ENCODE measurements at places on chromosomes 7 and 10.

DNA sequence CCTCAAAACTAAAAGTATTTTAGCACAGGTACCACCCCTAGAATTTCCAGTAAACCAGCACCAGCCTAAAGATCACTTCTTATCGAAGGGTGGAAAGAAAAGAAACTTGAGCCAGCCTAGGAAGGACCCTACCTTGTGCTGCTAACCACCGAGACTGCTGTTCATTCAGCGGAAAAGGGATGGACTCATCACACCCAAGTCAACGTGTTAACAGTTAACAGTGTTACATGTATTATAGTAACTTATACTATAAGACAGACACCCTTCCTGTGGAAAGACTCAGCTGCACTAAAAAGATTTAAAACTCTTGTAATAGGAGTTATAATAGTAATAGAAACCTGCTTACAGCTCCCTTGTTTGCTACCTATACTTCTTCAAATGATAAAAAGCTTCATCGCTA, 39.8 kb downstream of the MINDY4 start:
- DNase-seq, result no peak

- no peak for DNase-seq
These were observed 89.0 kb upstream of the PRPS1L1 start for GRCh38 chr7:18116661-18117060.

GRCh38 chr7:90596671-90597562, 796 bp downstream of the CDK14 start:
- no peak for DNase-seq

GRCh38 chr7:33339074-33339790, 209.9 kb downstream of the BBS9 start:
- peak; percentile 16 for DNase-seq

DNA sequence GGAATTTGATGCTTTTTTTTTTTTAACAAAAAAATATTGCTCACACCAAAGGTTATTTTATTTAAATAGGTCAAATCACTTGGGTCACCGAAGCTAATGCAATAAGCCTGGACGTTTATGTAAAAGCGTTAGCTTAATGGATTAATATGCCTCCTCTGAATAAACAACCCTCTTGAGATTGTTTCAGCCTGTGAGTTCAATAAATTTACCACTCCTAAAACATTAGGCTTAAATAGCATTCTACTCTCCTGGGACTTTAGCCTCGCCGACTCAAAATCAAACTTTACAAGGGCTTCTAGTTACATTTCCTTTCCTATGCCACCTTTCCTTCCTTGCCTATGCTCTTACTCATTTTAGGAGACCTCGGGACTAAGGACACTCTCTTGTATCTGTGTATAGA, 79.3 kb downstream of the DNAJB9 start:
- no peak for DNase-seq

DNA sequence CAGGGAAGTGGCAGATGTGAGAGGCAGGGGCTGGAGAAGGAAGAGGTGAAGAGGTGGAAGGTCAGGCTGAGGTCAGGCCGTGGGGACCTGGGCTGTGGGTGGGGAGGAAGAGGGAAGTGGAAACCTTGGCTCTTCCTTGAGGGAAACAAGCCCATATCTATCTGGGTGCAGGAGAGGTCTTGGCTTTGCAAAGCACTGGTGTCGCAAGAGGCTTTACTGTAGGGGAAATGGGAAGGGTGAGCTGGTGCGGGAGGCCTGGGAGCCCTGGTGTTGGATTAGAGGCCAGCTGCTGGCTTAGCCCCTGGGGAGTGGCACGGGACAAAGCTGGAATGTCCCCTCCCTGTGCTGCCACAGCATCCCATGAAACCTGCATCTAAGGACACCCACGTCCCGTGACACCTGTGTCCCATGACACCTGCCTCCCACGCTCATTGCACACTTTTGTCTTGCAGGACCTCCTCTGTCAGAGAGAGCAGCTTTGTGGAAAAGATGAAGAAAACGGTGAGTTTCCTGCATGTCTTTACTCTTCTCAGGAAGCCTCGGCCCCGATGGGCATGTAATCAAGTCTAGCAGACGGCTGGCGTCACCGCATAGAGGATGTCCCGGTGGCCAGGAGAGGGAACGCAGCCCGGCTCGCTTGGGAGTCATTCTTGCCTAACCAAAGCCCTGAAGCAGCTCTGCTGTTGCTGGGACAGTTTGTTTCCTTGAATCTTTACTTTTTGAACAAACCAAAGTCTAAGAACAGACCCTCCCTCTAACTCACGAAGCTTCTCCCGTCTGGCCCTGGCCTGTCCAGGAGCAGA, 22.2 kb downstream of the TMEM120A start:
- DNase-seq, result peak; percentile 94

DNA sequence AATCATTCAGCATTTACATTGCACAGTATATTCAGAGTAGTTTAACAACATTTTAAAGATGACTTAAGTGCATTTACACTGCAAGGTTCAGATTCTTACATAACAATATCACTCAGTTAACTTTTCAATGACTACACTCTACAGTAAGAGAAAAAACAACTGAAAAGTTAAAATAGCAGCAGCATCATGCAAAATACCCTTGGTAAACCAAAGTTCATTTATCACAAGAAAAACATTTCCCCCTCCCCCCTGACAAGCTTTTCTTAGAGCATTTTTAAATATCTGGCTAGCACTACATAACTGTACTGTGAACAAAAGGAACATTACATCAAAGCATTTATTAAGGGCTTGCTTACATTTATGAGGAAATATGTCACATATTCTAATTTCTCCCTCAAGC, 179.5 kb upstream of the HGF start:
- DNase-seq, result no peak

GRCh38 chr10:131573256-131573655, 261.7 kb upstream of the TCERG1L start:
- no peak for DNase-seq

GRCh38 chr7:22551768-22552513, 52.0 kb upstream of the STEAP1B start:
- DNase-seq, result no peak

GRCh38 chr7:112869111-112869774, 79.0 kb upstream of the TMEM168 start:
- DNase-seq, result no peak

- DNase-seq, result no peak
These were observed 428.7 kb upstream of the AKR1E2 start for GRCh38 chr10:4397337-4397736.

DNA sequence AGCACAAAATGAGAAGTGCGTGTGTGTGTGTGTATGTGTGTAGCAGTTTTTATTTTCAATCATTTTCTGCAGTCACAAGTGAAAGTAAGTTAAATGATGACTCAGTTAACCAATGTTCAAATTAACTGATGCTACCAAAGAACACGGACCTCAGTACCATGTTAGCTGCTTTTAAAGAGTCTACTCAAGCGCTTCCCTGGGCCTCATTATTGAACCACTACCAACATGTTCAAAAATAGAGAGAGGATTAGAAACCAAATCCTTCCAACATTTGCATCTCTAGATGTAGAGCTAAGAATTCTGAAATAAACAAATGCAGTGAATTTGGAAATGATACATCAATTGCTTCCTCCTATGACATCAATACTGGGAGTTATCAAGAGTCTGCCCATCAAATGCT, at the start of gene TAS2R39:
TAS2R39 (plus strand) TSS at position 396 of the 400 bp plus-strand sequence; CDS start at position 396, 0 bp downstream.
- no peak for DNase-seq

DNA sequence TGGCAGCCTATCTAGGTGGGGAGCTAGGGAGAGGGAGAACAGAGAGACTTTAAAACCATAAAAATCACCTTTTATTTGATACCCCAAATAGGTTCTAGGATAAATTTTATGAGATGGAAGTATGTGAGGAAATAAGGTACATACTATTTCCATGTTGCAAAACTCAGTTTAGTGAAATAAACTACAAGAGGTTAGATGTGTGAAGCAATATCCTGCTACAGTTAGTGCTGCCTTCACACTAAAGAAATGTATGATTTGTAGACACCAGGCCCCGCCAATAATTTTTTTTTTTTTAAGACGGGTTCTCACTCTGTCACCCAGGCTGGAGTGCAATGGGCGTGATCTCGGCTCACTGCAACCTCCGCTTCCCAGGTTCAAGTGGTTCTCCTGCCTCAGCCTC, 34.4 kb upstream of the RSBN1L start:
- no peak for DNase-seq

DNA sequence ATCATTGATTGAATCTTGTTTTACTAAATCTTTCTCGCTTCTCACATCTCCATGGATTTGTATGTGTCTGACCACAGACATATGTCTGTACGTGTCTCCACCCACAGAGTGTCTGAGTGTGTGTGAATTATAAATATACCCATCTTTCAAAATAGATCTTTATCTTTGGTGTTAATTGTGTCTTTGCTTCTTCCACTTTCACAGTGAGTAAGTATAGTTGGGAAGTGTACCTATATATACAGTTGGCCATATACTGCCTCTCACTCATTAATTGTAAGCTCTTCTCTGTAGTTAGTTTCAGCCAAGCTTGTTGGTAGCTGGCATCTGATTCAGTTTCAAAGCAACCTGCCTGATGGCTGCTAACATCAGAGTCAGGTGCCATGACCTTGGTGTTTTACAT, 18.4 kb downstream of the EEPD1 start:
- no peak for DNase-seq

DNA sequence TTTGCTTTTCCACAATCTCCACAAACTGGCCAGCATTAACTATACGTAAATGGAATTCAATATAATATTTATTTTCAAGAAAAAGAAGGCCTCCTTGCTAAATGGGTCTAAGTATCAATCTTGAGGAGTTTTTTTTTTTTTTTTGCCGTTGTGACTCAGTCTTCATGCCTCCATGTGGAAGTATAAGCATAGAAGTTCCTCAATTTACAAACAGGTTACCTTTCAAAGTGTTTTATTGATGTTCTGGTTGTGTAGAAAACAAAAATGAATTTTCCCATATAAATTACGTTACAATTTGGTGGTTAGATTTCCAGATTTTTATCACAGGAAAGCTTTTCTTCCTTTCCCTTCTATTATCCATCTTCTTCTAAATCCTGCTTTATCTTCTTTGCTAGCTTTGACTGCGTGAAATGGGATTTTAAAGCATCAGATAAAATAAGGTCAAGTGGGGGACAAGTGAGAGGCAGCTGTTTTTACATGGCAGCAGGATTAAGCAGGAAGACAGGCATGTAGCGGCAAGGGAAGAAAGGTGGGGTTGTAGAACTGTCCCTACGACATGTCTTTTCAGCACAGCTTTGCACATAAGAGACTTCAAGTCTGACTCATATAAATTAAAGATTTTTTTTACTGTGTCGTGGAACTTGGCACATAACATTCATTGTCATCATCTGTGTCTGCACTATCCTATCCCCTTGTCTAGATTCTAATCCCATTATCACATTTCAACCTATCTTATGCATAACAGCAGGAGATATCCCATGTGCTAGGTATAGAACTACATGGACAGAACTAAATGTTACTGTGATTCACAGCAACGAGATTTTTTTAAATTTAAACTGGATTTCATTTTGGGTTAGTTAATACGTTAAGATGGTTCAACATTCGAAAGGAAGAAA, 135.3 kb upstream of the FAM3C start:
- DNase-seq, result no peak

- DNase-seq, result no peak
These were observed 2.4 kb downstream of the H2AZ2 start for GRCh38 chr7:44845451-44845850.

DNA sequence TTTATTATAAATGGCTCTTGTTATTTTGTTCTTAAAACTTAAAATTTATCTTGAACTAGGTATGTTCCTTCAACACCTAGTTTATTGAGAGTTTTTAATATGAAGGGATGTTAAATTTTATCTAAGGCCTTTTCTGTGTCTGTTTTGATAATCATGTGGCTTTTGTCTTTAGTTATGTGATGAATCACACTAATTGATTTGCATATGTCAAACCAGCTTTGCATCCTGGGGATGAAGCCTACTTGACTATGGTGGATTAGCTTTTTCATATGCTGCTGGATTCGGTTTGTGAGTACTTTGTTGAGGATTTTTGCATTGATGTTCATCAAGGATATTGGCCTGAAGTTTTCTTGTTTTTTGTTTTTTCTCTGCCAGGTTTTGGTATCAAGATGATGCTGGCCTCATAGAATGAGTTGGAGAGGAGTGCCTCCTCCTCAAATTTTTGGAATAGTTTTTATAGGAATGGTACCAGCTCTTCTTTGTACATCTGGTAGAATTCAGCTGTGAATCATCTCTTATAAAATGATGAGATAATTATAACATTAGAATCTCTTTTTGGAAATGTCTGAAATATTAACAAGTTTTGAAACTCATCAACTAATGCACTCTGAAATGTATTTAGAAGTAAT, 78.7 kb upstream of the AGR3 start:
- DNase-seq, result no peak

GRCh38 chr7:123198111-123198510, 1.7 kb downstream of the SLC13A1 start:
- no peak for DNase-seq

DNA sequence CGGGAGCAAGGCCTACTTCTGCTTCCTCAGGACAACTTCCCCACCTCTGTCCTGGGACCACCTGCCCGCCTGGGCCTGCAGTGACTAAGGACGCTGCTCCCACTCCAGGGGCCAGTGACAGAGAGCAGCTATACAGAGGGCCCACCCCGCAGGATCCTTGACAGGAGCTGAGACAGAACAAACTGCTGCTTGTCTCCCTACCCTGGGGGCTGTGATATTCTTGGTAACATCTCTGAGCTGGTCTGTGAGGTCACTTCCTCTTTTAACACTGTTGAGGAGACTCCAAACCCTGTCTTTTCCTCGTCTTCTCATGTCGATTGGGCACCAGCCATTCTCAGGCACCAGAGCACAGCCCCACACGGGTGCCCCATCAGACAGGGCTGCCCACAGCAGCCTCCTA, 6.9 kb upstream of the MRPS24 start:
- peak; percentile 50 for DNase-seq

- no peak for DNase-seq
These were observed 155.5 kb upstream of the GDF10 start for GRCh38 chr10:47144525-47144924.

DNA sequence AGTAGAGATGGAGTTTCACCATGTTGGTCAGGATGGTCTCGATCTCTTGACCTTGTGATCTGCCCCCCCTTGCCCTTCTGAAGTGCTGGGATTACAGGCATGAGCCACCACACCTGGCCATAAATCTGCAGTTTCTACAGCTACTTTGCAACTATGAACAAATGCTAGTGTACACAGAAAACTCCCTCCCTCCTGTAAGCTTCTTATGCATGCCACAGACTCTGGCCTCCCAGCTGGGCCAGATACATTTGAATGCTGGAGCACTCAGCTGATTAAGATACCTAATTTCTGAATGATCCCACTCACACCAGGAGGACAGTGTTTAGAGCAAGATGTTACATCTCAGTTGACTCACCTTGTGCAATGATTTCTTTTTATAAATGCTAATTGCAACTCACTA, 486.2 kb downstream of the KCNMA1 start:
- DNase-seq, result no peak

DNA sequence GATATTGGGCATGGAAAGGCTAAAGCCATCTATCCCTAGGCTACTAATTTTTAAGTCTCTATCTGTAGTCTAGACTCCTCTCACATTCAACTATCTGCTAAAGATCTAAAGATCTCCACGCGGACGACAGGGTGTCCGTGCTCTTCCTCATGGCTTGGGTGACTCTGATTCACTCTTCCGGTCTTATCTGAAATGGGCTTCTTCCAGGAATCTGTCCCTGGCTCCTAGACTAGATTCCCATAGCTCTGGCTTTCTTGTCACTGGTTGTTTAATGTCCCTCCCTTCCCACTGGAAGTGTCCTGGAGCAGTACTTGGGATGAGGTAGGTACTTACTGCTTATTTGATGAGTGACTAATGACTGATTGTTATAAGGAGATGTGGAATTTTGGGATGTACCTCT, 62.0 kb upstream of the PODXL start:
- DNase-seq, result no peak

GRCh38 chr10:127921753-127922145, 14.8 kb downstream of the PTPRE start:
- peak; percentile 65 for DNase-seq

GRCh38 chr7:32164341-32164996, 94.3 kb upstream of the PDE1C start:
- DNase-seq, result no peak

GRCh38 chr7:127885843-127886242, 145.4 kb downstream of the LRRC4 start:
- DNase-seq, result peak; percentile 68
